ENCODE measurements at places on chromosomes 4 and X.

- no peak for DNase-seq
Measured at GRCh38 chr4:150242820-150243458, 164.7 kb downstream of the DCLK2 start.

- no peak for DNase-seq
Measured at GRCh38 chrX:134206221-134206620, 30.8 kb upstream of the CCDC160 start.

- DNase-seq, result no peak
Measured at GRCh38 chr4:100450449-100450848, 67.4 kb downstream of the EMCN start.

- no peak for DNase-seq
Measured at GRCh38 chr4:128141866-128142265, 80.8 kb downstream of the LARP1B start.

- DNase-seq, result no peak
Measured at GRCh38 chrX:69309074-69309792, 144.0 kb upstream of the PJA1 start.

Measured in SHP77 (cell line).